Stomach (tissue), 19 donors: ENCODE measurements at places on chromosomes 4 and X. TPM values are rescaled to one million over a fixed set of nuclear protein-coding genes. Genes with fewer than 3 reads are reported as not detected.

Gene TMPRSS11E
- not detected for total RNA-seq

Gene GLUD2
- 0.45 TPM for total RNA-seq

- DNase-seq = no peak
- H3K4me3 ChIP-seq = no peak overlapping the region
- no peak overlapping the region for H3K27ac ChIP-seq
- no peaks in the 10 kb centered on the region for H3K27me3 ChIP-seq
Observed at GRCh38 chrX:75421688-75422230, 101.1 kb downstream of the ZDHHC15 start.

DNA sequence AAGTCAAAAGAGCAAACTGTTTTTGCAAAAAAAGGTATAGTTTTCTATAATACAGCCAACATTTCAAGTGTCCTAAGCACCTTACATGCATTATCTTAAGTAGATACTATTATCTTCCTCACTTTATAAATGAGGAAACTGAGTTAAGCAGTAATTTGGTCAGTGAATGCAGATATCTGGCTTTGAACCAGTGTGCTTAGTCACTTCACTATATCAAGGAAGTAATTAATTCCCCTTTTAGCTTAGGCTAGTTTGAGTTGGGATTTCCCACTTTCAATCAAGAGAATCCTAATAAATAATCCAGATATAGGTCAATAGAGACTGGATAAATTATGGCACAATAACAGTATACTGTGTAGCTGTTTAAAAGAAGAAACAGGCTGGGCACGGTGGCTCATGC is 14.8 kb downstream of the SPINK2 start:
- no peaks in the 10 kb centered on the region for H3K4me1 ChIP-seq
- DNase-seq = no peak
- H3K36me3 ChIP-seq = no peaks in the 10 kb centered on the region
- no peak overlapping the region for H3K27ac ChIP-seq
- H3K27me3 ChIP-seq = no peaks in the 10 kb centered on the region
- H3K4me3 ChIP-seq = no peak overlapping the region

DNA sequence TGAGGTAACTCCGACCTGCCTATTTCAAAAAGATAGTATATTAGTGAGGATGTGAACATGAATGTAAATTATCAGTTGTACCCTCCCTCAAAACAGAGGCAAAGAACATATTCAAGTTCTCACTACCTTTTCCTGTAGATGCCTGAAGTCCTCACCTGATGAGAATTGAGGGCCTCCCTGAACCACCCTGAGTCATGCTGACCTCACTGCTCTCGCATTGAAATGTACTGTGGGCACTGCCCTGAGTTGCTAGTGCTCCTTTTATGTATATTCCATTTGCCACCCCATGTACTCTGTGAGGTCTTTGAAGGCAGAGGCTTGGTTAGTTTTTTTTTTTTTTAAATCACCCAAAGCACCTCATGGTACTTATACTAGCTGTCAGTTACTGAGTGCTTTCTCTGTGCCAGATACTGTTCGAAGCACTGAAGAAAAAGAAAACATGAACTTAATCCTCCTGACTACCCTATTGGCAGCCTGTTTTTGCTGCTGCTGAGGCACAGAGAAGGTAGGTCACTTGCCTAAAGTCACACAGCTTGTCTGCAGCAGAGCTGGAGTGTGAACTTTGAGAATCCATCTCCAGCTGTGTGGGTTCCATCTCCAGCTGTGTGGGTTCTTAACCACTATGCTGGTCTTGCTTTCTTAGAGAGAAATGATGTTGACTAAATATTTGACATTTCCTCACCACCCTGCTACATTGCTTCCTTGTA is 253.1 kb upstream of the GPC4 start:
- no peaks in the 10 kb centered on the region for H3K36me3 ChIP-seq
- H3K4me1 ChIP-seq = no peaks in the 10 kb centered on the region
- no peak for DNase-seq
- H3K4me3 ChIP-seq = no peak overlapping the region
- no peak overlapping the region for H3K27ac ChIP-seq

GRCh38 chr4:170849969-170850368 is 760.2 kb upstream of the AADAT start:
- no peaks in the 10 kb centered on the region for H3K4me1 ChIP-seq
- no peaks in the 10 kb centered on the region for H3K36me3 ChIP-seq
- H3K4me3 ChIP-seq = no peak overlapping the region
